ENCODE measurements at places on chromosomes 1 and 21. TPM values are rescaled to one million over a fixed set of nuclear protein-coding genes. Genes with fewer than 3 reads are reported as not detected.

DNA sequence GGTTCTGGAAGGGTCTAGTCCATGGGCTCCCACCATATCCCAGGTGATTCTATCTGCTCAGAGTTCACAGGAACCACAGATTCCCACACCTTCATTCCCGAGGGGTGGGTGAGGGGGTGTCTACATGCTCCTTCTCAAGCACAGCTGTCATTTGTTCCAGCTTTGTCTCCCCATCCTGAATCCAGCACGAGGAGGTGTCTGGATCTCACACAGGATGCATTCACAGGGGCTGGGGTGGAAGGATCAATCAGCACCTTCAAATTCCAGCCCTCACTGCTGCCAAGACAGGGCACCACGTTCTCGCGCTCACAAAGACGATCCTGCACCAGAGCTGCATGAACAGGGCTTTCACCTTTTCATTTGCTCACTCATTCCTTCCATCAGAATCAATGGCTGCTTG is 52.7 kb downstream of the TCP10L start:
- no peaks in the 10 kb centered on the region for H3K27me3 ChIP-seq
- no peak for DNase-seq
- no peak overlapping the region for H3K27ac ChIP-seq
- H3K4me3 ChIP-seq = no peak overlapping the region
- no peaks in the 10 kb centered on the region for H3K4me1 ChIP-seq

GRCh38 chr1:209689477-209689876 is 14.3 kb downstream of the G0S2 start:
- H3K4me1 ChIP-seq = peaks cover 51% of the 10 kb centered on the region
- no peaks in the 10 kb centered on the region for H3K27me3 ChIP-seq
- H3K36me3 ChIP-seq = no peaks in the 10 kb centered on the region
- no peak overlapping the region for H3K27ac ChIP-seq
- DNase-seq = peak; percentile 40

DNA sequence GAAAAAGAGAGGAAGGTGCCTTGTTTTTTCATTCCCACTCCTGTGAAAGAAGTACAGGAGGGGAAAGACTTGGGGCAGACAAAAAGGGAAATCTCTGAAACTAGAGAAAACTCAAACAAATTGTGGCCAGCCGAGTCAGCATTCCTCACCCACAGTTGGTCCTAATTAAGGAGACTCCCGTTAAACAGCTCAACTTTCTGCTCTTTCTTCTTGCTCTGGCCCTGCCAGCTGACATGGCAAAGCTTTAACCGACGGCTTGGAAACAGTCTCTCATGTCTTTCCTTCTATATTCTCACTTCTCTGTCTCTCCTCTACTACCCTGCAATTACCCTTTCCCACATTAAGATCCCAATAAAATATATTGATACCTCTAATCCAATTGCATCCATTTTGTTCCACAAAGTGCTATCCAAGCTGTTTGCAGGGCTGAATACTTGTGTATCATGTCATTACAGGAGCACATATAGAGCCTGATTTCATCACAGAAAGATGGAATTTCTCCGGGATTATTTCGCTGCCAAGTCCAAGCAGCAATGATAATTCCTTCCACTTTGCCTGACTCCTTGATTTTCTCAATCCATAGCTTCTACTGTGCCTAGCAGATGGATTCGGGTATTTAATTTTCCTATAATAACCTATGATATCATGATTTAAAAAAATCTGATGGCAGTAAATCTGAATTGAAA is 65.4 kb upstream of the IPO9 start:
- H3K27ac ChIP-seq = no peak overlapping the region
- H3K4me1 ChIP-seq = peaks cover under 1% of the 10 kb centered on the region
- DNase-seq = no peak

DNA sequence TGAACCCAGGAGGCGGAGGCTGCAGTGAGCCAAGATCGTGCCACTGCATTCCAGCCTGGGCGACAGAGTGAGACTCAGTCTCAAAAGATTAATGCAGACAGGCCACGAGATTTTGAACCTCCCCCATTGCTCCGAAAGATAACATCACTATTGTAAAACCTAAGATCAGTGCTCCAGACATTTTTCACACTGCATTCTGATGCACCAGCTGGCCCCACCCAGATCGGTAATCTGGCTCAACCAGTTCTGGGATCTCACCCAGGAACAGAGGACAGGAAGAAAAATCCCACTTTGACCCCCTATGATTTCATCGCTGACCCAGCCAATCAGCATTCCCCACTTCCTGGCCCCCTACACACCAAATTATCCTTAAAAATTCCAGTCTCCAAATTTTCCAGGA is 10.7 kb upstream of the CSRP1 start:
- peaks cover 34% of the 10 kb centered on the region for H3K4me1 ChIP-seq
- no peaks in the 10 kb centered on the region for H3K36me3 ChIP-seq
- no peak for DNase-seq

The CATSPERE gene
- total RNA-seq = 0.89 TPM

The OR2AK2 gene
- not detected for total RNA-seq

The FCMR gene
- not detected for total RNA-seq

The PRELP gene
- 17.2 TPM for total RNA-seq

All from stomach (tissue), 19 donors.